ENCODE measurements at places on chromosomes 5 and 9.

DNA sequence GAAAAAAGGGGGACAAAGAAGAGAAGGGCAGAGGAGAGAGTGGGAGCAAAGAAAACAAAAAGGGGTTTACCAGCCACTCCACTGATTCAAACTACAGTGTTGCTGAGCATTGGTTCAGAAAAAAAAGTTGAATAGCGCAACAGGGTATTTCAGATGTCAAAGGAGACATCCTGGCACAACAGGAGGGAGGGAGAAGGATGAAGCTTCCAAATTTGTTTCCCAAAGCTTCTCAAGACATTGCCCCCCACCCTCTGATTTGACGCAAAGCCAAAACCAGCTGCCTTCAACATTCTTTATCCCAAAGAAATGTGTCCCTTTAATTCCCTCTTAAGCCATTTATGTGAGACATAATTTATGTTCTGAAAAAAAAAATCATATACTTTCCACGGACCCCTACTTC is 105.5 kb upstream of the TNC start:
- no peak for DNase-seq

DNA sequence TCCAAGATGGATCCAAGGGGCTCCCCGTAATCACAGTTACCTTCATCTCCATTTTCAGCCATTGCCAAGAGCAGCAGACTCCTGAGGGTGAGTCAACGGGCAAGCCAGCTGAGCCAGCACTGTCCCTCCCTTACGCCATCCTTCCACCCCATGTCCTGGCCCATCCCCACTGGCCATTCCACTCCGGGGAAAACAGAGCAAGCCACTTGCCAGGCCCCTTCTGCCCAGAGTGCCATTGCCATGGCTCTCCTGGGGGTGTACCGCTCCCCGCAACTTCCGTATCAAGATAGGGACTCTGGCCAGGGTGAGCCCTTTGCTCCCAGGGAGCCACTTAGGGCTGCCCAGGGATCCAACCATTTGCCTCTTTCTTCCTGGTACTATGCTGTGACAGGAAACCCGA is 48.9 kb upstream of the CDKN2AIPNL start:
- no peak for DNase-seq

- no peak for DNase-seq
Observed at GRCh38 chr5:73280386-73280785, 107.4 kb downstream of the TMEM174 start.

DNA sequence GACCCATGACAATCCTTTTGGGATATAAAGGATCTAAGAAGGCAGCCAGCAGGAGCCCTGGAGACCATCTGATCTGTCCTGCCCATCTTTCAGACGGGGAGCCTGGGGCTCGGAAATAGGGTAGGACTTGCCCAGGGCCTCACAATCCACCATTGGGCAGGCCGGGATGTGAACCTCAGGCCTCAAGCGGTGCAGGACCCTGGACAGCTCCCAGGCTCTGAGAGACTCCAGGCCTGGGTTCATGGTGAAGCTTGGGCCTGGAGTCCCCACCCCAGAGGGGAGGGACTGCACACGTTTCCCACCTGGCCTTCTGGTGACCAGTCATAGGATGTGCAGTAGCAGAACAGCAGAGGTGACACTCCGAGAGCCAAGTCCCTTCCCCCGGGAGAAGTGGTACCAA is 36.6 kb upstream of the RAPGEF1 start:
- no peak for DNase-seq

DNA sequence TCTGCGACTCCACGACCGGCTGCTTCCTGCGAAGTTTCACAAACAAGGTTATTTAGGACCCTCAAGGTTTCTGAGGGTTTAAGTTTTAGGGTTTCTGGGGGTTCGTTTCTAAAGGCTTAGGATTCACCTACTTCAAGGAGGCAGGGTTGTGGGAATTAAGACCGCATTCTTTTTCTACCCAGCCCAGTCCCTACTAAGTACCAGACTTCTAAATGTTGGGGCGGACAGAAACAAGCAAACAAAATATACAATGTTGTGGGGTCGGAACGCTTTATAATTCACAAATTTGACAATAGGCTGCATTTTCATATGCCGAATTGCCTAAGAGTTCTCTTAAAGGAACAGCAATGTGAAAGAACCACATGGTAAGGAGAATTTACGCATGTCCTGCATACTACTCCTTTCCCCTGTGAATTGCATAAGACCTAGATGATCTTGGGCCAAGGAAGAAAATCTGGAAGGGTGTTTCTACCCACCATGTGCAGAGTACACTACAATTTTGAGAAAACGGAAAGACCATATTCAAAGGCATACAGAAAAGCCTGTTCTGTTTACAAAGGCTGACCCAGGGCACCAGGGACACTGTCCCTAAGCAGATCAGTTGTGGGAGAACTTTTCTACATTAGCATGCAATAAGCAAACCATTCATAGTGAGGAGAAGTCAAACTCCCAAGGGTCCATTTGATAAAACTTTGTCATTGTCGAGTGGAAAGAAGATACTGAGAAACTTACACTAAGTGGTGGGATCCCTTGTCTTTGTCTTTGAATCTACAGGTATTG is 457.3 kb downstream of the RAB3C start:
- no peak for DNase-seq

DNA sequence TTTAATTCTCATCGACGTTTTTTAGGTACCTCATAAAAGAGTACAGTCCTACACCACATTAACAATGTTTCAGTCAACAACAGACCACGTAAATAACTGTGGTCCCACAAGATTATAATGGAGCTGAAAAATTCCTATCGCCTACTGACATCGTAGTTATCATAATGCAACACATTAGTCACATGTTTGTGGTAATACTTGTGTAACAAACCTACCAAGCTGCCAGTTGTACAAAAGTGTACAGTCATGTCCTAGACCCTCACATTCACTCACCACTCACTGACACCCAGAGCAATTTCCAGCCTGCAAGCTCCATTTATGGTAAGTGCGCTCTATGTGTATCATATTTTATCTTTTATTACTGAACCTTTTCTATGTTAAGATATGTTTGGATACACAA is 16.8 kb downstream of the GNAQ start:
- DNase-seq, result no peak

Data from activated CD4-positive, CD25-positive, alpha-beta regulatory T cell treated with anti-CD3 and anti-CD28 coated beads, Interleukin-2, amount 50 U/mL, for 72 hours (primary cell).